ENCODE measurements at places on chromosomes 1 and 21. TPM values are rescaled to one million over a fixed set of nuclear protein-coding genes. Genes with fewer than 3 reads are reported as not detected.

Gene ANXA9
- not detected for polyA plus RNA-seq

GRCh38 chr1:231183639-231184590 lies 22.1 kb downstream of the TRIM67 start:
- DNase-seq = no peak

DNA sequence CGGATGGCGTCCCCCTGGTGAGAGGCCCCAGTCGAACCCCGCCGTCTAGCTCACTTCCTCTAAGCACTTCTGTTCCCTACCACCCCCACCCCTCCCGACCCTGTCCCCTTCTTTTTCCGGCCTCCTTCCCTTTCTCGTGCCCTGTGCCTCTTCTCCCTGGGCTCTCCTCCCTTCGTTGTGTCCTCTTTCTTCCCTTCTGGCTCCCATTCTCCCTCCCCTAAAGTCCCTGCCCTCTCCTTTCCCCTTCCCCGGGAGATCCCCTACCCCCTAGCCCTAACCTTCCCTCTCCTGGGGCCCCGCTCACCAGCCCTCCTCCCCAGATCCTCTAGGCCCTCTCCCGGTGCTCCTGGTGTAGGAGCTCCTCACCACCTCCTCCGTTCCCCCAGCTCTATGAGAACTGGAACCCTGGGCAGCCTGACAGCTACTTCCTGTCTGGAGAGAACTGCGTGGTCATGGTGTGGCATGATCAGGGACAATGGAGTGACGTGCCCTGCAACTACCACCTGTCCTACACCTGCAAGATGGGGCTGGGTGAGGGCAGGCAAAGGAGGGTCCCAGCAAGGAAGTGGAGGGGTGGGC lies 15.9 kb downstream of the BCAN start:
- no peak for DNase-seq

DNA sequence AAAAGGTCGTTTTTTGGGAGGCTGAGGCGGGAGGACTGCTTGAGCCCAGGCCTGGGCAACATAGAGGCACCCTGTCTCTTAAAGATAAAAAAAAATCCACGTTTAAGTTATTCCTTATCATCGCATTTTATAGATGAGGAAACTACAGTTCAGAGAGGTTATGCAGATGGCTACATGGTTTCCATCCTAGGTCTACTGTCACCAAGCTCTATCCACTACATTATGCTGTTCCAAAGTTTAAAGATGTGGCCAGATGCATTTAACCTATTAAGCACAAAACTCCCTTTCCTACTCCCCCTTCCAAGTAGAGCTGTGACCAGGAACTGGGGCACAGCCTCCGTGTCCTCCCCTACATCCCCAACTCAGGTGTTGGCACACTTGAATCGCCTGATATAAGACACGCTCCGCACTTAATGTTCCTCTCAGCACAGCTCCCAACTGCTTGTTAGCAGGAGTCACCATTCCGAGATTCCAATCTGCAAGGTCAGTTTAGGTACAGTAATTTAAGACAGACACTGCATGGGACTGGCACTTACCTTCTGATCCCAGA lies 1.3 kb downstream of the TAF5L start:
- DNase-seq = no peak

DNA sequence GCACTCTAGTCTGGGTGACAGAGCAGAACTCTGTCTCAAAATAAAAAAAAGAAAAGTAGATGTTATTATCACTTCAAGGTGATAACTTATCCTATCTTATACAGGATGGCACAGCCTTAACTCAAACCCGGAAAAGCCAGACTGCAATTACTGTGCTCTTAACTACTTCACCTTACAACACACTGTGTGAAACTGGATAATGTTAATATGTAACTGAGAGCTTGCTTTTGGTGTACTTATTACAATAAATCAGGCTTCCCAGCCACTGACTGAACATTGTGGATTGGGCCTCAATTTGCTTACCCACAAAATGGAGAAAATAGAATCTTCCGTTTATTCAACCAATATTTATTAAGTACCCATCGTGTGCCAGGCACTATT lies 1.4 kb downstream of the ORC1 start:
- no peak for DNase-seq

Gene PLEKHA6
- polyA plus RNA-seq = 12.8 TPM

DNA sequence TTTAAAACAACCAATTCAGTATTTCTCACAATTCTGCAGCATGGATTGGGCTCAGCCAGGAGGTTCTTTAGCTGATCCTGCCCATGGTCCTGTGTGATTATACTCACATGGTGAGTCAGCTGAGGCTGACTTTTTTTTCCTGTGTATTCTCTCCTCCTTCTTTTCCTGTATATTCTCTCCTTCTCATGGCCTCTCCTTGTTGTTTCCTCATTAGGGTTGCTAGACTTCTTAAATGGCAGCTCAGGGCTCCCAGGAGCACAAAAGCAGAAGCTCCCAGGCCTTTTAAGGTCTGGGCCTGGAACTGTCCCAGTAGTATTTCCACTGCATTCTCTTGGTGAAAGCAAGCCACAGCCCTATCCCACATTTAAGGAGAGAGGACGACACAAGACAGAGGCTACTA lies 26.8 kb downstream of the VANGL1 start:
- no peak for DNase-seq

DNA sequence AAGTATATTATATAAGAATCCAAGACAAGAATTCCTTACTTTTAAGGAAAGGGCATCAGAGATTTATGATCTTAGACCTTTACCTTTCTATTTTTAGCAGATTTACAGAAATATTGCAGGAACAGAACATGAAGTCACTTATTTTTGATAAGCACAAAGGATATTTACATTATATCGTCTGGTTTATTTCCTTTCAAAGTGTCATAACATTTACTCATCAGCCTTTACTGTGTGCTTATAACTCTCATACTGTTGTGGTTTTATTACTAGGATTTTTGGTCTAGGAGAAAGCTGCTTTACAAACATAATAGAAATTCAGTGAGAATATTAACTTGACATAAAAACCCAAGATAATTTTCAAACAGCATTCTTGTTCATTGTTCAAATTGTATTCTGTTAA lies 47.6 kb downstream of the APP start:
- DNase-seq = no peak

- DNase-seq = no peak
Measured at GRCh38 chr1:181179279-181179986, 90.9 kb downstream of the IER5 start.

GRCh38 chr1:241125286-241125685 lies 231.7 kb downstream of the RGS7 start:
- DNase-seq = no peak

Gene WDR77
- 25.6 TPM for polyA plus RNA-seq

GRCh38 chr21:33870768-33871167 lies 44.8 kb downstream of the ATP5PO start:
- DNase-seq = no peak

- no peak for DNase-seq
Measured at GRCh38 chr1:185906186-185906585, 172.0 kb downstream of the HMCN1 start.

DNA sequence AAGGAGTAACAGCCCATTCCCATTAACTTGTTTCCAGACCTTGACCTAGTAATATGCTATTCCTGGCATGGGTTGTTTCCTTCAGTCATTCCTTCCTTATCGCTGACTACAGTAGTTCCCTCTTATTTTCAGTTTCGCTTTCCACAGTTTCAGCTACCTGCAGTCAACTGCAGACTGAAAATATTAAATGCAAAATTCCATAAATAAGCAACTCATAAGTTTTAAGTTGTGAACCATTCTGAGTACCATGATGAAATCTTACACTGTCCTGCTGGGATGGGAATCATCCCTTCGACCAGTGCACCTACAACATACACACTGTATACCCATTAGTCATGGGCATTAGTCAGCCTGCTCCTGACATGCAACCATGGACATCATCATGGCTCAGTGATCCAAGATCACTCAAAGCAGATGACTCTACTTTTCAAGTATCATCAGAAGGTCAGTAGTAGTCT lies 66.7 kb downstream of the CCDC30 start:
- no peak for DNase-seq

DNA sequence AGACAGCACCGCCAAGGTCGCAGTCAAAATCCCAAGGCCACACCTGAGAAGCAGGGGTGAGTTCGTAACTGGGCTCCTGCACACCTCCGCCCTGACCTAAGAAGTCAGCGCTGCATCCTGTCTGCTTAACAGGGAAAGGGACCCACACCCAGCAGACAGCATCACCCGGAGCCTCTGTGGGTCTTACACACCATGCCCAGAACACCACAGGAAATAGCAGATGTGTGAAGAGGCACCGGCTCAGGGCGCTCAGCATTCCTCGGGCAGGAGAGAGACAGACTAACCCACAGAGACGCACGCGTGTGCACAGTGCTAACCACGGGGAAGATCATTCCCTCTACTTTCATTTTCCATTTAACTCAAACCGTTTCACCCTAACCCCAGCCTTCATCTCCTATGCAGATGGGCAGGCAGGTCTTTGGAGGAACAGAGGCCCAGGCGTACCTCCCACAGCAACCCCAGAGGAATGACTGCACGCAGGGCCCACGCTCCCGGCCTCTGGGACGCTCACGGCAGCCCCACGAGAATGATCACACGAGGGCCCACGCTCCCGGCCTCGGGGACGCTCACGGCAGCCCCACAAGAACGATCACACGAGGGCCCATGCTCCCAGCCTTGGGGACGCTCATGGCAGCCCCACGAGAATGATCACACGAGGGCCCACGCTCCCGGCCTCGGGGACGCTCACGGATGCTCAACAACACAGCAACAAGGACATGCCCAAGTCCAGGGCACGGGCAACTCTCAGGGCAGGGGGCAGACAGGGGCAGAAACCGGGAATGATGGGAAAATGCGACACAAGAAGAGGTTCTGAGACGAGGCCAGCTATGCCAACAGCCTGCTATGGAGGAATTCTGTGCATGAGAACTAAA lies 20.9 kb downstream of the POFUT2 start:
- no peak for DNase-seq

DNA sequence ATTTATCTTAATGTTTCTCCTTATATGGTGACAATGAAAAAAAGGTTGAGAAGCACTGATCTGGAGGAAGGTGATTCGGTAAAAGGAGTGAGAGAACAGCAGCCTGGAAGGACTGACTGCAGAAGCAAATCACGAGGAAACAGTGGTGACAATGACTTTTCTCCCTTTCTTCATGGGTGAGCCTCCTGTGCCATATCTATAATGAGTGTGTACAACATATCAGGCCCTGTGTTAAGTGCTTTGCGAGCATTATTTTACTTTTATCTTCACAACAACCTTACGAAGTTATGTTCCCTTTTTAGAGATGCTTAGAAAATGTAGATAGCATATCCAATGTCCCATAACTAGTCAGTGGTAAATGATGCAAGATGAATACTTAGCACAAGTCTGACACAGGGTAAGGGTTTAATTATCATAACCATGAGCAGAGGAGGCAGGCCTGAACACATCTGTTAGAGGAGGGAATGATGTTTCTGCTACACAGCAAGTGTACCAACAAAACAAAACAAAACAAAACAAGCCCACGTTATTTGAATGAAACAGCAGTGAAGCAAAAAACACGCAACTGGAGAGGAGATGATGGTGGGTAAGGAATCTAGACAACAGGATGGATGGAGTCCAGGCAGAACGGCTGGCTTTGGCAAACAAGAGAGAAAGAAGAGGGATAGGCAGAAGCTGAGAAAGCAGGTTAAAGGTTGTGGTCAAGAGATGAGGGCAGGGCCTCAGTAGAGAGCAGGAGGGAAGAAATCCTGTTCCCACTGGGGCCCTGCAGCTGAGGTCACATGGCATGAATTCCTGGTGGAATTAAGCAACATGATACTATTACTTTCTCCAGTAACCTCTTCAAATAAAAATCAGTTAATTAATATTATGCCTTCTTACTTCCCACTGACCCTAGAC lies 29.6 kb downstream of the GNG12 start:
- no peak for DNase-seq

DNA sequence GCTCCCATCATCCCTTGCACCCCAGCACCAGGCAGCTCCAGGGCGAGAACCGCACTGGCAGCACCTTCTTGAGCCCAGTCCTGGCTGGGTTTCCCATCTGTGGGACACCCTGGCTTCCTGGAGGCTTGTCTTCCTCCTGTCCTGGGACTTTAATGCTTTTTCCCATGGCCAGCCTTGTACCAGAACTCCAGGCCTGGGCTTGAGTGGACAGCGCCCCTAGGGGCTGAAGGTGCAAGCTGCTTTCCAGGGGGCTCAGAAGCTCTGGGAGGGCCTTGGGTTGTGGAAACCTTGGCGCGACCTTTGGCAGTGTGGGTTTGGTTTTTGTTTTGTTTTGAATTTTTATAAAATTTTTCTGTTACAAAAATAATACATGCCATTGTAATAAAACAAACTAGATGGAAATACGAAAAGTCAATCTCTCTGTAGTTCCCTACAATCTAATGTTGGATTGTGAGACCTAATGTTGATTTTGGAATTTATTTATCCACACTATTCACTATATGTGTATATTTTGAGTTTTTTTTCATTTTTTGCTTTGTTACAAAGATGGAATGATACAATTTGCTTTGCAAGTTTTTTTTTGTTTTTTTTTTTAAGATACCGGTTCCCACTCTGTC lies 33.8 kb upstream of the RPL11 start:
- peak; percentile 44 for DNase-seq

DNA sequence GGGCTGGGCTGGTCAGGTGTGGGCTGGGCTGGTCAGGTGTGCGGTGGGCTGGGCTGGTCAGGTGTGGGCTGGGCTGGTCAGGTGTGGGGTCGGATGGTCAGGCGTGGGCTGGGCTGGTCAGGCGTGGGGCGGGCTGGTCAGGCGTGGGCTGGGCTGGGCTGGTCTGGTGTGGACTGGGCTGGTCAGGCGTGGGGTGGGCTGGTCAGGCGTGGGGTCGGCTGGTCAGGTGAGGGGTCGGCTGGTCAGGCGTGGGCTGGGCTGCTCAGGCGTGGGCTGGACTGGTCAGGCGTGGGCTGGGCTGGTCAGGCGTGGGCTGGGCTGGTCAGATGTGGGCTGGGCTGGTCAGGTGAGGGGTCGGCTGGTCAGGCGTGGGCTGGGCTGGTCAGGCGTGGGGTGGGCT lies 5.8 kb upstream of the FNDC10 start:
- no peak for DNase-seq

GRCh38 chr1:199866210-199866617 lies 161.3 kb upstream of the NR5A2 start:
- DNase-seq = no peak

DNA sequence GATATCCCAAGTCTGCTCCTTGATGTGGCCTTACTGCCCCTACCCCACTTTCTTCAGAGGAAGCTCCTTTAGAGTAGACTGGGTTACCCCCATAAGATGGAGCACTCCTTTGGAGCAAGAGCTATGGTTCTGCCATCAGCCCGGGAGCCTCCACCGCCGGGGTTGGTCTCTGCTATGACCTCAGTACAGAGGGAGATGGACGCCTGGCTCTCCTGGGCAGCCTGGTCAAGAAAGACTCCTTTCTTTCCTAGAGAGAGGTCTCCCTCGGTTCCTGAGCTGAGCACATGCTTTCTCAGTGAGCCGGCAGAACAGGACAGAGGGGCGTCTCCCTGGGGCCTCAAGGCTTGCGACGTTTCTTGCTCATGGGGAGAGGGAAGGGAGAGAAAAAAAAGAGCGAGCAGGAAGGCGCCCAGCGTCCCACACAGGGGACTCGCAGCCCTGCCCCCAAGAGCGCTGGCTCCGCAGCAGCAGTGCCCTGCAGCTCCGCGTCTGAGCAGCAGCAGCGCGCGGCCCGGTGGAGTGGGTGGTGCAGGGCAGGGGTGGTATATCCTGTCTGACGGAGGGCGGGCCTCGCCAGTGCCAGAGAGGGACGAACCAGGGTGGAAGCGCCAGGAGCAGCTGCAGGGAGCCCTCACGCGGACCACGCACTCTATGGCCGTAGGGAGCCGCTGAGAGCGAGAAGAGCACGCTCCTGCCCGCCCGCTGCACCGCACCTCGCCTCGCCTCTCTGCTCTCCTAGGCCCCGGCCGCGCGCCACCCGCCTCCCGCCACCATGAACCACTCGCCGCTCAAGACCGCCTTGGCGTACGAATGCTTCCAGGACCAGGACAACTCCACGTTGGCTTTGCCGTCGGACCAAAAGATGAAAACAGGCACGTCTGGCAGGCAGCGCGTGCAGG lies at the start of gene PKP1:
Gene PKP1 (plus strand): TSS at position 576 of the 899 bp plus-strand sequence. CDS start 197 bp downstream, at position 773.
- DNase-seq = peak; percentile 71

GRCh38 chr21:37936010-37936785 lies 19.9 kb upstream of the KCNJ6 start:
- DNase-seq = no peak
